SJSA1 (cell line): ENCODE measurements at places on chromosomes 1 and 21. TPM values are rescaled to one million over a fixed set of nuclear protein-coding genes. Genes with fewer than 3 reads are reported as not detected.

GRCh38 chr1:238099871-238100270 is 209.1 kb upstream of the ZP4 start:
- no peak for DNase-seq

DNA sequence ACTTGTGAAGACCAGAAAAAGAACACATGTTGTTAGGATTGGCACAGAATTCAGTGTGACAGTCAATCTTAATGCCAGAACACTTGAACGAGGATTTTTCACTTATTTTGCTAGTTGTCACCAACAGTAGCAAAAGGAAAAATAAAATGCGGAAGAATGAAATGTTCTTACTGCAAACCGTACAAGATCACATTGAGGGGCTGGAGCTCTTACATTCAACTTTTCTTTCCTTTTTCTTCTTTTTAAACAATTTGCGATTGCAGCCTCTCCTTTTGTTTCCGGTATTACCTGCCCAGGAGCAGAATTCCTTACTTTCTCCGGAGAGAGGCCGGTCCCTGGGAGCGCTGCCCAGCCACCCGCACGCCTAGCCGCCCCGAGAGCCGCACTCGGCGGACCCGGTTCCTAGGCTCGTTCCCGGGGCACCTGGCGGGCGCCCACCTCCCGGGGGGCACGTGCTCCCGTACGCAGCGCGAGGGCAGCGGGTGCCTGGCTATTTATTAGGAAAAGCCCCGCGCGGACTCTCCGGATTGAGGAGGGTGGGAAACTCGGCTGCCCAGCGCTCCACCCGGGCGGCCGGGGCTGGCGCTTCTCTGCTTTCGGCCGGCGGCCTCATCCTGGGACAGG is 1.2 kb upstream of the CAMTA1 start:
- no peak for DNase-seq

DNA sequence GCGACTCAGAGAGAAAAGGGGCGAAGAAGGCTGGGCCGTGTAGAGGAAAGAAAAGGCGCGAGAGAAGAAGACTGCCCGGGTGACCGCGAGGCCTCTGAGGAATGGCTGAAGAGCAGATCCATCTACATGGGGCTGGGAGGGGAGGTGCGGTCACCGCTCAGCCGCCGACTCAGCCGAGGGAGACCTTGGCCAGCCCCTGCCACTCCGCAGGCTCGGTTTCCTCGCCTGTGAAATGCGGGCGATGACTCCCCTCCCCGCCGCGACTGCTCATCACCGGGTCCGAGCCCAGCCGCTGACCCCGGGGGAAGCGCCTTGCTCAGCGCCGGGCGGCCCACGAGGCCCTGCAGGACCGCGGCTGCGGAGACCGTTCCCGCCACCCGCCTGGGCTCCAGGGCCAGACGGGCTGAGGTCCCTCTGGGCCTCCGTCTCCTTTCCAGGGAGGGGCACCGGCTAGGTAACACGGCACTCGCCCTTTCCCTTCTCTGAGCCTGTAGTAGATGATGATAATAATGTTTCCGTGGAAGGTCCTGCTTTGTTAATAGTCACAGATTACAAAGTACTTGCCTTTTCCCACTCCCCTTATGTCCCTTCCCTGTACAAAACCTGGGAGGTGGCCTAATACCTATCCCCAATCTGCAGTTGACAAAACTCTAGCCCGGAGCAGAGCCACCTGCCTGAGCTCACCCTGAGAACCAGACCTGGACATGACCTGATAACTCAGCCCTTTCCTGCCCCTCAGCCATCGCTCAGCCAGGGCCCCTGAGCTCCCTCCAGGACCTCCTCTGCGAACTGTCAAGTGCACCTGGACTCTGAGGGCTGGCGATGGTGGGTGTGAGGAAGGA is 1.6 kb upstream of the BSND start:
- DNase-seq: no peak

- no peak for DNase-seq
Measured at GRCh38 chr21:43957611-43958362, 54.3 kb upstream of the TRAPPC10 start.

DNA sequence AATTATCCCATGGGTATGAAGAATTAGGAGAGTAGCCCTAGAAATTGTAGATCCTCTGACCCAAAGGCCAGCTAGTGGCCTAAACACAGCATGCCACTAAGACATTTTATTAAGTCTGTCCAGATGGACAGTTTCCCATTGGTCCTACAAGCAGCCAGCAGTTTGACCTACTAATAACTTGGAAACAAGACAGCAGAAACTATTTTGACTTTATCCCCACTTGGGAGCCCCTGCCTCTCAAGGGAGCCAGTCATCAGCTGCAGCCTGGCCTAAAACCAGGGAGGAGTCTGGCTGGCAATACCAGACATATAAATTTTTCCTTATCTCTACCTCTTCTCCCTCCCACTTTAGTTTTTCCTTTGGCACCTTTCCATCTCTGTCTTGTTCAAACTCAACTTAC is 222.6 kb upstream of the KCTD3 start:
- no peak for DNase-seq

GRCh38 chr1:93700532-93701469 is 19.2 kb upstream of the BCAR3 start:
- no peak for DNase-seq

- no peak for DNase-seq
Measured at GRCh38 chr1:85940656-85941306, 215.8 kb downstream of the COL24A1 start.

The CHI3L1 gene
- total RNA-seq: not detected in 2 replicates
